ENCODE measurements at places on chromosomes 12 and 14.
A peak's percentile ranks its signal among the peaks of the same experiment; 100 is the strongest.

DNA sequence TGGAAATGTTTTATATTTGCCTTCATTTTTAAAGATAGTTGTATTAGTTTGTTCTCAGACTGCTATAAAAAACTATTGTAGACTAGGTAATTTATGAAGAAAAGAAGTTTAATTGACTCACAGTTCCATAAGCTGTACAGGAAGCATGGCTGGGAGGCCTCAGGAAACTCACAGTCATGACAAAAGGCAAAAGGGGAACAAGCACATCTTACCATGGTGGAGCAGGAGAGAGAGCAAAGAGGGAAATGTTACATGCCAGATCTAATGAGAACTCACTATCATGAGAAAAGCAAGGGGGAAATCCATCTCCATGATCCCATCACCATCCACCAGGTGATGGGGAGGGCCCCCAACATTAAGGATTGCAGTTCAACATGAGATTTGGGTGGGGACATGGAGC lies 35.5 kb upstream of the UNC79 start:
- no peak for DNase-seq

DNA sequence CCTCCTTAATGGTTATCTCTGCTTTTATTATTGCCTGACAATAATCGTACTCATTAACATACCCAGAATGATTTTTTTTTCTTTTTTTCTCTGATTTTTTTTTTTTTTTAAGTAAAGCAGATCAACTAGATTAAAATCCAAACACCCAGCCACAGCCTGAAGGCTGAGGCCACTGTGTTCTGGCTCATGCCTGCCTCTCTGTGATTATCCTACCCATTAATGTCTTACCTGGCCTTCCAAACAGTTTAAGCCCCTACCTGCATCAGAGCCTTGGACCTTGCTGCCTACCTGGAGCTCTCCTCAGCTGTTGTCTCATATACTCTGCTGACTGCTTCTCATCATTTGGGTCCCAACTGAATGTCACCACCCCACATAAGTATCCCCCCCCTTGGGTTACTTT lies 6.8 kb upstream of the TMED10 start:
- DNase-seq, result no peak

- no peak for DNase-seq
These were observed 100.0 kb downstream of the VRK1 start for GRCh38 chr14:96897184-96897583.

DNA sequence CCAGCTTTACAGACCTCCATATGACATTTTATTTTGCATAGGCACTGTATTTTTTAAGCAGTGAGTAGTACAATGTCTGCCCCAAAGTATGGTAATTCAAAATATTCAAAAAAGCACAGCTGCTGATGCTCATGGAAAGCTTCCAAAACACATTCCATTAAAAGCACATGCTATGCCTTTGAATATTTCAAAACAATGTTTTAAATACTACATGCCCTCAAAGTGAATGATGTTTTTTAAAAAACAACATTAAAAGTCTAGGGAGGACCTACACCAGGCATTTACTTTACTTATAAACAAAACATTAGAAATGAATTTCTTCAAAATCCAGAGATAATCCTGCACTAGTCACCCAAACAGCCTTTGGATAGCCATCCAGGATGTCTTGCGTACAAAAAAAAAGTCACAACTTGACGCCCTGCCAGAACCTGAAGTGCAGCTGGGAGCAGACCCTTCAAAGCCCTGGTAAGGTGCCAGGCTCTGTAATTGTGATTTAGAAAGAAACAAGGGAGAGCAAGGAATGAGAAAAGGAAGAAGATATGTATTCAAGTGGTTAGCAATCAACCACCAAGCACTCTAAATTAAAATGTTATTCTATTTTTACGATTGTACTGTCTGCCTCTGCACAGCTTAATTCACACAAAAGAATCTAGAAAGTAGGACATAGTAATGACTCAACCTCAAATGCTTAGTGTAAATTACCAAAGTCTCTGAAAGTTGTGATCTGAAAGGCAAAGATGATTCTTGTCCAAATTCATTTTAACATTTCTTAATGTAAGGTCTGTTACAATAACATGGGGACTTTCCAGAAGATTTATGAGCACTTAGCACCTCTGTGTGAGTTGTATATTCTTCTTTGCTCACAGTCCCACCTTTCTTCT lies 31.9 kb downstream of the CEP83 start:
- DNase-seq, result no peak

DNA sequence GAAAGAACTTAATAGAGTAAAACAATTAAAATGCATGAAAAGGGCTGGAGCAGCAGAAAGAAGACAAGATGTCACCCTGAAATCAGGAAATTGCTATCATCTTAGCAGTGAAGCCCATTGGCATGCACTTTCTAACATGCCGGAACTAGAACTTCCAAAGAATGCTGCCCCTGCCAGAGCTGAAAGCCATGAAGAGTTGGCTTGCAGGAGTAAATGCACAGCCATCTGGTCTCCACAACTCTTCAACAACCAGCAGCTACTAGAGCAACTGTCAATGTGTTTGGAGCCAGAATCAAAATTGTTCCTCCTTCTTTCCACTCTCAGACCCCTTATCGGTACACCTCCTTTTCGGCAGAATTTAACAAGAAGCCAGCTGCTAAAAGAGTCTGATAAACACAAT lies 414.1 kb downstream of the KCNH5 start:
- peak; percentile 13 for DNase-seq

- no peak for DNase-seq
These were observed 201.2 kb downstream of the SYNE2 start for GRCh38 chr14:64053694-64054669.

- peak; percentile 73 for DNase-seq
These were observed 54.4 kb upstream of the KCNA1 start for GRCh38 chr12:4855121-4855924.

DNA sequence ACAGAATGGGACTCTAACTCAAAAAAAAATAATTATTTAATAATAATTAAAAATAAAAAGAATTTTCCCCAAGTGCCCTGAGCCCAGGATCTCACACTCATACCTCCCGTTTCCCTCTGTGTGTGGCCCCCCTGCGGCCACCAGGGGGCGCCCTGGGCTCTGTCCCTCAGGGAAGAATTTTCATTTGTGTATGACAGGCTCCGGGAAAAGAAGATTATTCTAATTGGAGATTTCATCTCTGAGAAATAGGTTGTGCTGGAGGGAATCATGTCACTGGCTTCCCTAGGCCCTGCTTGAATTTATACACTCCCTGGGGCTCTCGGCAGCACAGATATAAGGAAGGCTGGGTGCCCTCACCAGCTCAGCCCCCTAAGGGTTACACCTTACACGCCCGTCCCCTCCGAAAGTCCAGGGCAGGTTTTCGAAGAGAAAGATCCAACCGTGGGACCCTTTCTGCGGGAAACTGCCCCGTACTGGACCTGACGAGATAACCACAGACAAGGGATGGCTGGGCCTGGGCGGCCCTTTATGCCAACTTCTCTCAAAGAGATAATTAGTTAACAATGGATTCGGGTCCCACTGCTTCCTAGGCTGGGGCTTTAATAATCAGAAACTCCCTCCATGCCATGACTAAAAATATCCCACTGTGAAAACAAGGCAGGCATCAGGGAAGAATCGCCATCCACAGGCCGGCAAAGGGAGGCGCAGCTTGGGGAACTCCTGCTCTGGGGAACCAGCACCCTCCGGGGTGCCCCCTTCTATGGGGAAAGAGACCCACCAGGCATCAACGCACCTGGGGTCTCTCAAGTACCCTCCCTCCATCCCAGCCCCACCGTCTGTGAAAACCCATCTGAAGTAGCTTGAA lies 80.7 kb downstream of the KDM2B start:
- DNase-seq, result peak; percentile 25

GRCh38 chr14:94998685-94999084 lies 158.6 kb downstream of the DICER1 start:
- no peak for DNase-seq

GRCh38 chr12:74614426-74614825 lies 76.8 kb downstream of the ATXN7L3B start:
- DNase-seq, result no peak

DNA sequence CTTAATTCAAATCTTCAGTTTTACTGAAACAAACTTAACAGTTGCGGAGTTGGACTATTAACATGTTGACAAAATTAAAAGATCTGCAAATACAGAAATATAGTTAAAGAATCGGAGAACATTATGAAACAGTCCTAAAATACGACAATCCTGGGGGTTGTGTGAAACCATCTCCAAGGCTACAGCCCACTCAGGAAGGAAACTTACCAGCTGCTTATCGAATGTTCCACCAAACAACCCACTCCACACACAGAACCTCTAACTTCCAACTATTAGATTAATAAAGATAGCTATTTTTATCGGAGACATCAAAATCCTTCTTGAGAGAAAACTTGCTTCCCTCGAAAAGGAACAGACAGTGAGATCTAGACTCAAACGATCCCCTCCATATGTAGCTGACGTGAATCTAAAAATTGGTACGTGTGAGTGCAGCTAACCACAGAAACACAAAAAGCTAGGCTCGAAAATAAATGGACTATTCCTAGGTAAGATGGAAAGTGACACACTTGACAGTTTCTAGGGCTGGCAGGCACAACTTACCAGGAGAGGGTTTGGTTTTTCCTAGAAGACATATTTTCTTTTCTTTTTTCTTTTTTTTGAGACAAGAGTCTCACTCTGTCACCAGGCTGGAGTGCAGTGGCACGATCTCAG lies 12.9 kb downstream of the VPS37B start:
- DNase-seq, result no peak

DNA sequence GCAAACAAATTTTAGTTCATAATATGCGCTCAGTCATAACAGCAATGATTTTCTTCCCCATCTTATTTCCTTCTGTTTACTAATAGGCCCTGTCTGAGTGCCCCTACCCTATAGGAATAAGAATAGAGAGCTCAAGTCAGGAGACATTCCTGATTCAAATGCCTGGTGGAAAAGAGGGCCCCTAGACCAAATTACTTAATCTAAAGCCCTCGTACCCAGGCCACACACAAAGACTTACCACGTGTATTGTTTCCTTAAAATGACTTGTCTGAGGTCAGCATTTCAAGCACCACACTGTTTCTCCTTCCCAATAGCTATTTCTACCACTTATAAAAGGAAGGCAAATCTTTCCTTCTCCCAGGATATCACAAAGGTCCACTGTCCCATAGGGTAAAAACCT lies 314.9 kb upstream of the TMTC1 start:
- no peak for DNase-seq

DNA sequence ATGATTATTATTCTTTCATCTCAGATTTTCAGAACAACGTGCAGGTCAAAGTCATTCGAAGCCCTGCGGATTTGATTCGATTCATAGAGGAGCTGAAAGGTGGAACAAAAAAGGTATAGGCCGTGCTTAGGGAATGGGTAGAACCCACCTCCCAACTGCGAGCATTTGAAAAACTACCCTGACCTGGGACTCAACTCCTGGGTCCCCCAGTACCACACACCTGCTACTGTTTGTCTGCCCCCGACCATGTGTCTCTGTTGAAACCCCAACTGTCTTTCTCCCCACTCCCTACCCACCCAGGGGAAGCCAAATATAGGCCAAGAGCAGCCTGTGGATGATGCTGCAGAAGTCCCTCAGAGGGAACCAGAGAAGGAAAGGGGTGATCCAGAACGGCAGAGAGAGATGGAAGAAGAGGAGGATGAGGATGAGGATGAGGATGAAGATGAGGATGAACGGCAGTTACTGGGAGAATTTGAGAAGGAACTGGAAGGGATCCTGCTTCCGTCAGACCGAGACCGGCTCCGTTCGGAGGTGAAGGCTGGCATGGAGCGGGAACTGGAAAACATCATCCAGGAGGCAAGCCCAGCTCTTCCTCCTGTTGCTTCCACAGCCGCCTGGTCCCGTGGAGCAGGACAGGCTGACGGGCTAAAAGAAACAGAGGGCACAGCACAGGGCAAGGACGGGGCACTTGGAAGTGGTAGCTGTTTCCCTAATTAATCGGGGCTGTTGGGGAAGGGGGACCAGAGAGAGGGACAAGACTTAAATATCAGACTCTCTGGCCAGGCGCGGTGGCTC lies 20.5 kb downstream of the AGAP2 start:
- no peak for DNase-seq

GRCh38 chr12:27732281-27732680 lies 21.6 kb downstream of the MRPS35 start:
- DNase-seq, result peak; percentile 5

DNA sequence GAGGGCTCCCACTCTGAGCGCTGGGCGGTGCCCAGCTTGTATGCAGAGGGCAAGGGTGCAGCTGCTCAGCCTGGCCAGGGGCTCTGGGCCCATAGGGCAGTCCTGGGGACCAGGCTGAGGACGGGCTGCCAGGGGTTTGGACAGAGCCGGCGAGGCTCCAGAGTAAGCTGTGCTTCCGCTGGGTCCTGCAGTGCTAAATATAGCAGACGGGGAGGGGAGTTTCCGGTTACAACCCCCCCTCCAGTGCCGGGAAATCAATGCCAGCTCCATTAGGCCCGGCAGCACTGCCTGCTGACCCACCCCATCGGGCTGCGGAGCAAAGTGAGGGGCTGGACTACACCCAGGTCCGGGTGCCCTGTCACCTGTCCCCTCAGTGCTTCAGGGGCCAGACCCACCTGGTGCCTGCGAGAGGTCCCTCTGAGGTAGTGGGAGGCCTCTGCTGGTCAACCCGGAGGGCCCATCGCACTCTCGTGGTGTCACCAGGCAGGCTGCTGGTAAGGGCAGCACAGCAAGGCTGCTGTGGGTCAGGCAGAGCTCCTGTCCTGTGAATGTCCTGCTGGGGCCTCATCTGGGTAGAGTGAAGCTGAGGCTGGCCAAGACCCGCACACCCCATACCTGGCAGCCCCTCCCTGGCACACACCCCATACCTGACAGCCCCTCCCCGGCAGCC lies 2.6 kb upstream of the JAG2 start:
- no peak for DNase-seq

GRCh38 chr14:93753647-93754046 lies 34.6 kb downstream of the PRIMA1 start:
- no peak for DNase-seq

DNA sequence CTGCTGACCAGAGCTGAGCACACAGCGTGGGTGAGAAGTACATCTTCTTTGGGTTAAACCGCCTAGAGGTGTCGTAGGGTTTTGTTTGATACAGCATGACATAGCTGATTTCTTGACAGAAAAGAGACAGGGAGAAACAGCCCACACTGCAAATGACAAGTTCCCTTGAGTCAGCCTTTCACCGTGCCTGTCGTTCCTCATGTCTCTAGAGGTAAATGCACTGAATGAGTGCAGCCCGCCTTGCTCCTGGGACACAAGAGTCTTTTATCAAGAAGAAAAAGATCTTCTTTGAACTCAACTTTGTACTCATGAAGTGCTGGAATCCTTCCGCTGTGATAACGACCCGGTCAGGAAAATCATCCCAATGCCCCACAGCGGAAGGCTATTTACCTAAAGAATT lies 77.6 kb downstream of the TMEM132D start:
- no peak for DNase-seq

DNA sequence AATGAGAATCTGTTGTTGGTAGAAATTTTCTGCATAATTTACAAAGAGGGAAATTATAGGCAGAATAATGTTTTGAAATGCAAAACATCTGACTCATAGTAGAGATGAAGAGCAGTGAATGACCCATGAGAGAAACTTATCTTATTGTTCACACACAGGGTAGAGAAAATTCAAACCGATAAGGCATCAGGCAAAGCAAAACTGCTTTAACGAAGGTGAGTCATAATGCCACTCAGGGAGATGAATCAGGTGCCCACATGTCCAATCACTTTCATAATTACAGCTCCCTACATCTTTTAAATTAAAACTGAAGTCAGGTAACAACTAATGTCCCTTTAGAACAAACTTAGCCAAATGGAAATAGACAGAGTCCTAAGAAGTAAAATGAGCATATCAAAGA lies 265.6 kb upstream of the GARIN6 start:
- DNase-seq, result no peak

- peak; percentile 4 for DNase-seq
These were observed 70.5 kb downstream of the LMNTD1 start for GRCh38 chr12:25482625-25483024.
